ENCODE measurements at places on chromosomes 11 and 22.

DNA sequence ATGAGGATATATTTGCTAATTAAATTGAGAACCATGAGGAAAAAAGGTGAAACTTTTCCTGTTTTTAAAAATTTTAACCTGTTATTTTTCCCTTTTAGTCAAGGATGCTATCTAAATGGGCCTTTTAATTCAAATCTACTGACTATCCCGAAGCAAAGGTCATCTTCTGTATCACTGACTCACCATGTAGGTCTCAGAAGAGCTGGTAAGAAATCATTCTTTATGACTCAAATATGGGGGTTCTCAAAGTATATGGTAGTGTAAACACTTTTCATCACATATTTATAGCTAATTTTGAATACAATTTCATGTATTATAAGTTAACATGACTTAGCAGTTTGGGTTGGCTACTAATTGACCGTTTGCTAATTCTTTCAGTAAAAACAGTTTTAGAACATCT, 88.2 kb downstream of the CYP2R1 start:
- DNase-seq: no peak

DNA sequence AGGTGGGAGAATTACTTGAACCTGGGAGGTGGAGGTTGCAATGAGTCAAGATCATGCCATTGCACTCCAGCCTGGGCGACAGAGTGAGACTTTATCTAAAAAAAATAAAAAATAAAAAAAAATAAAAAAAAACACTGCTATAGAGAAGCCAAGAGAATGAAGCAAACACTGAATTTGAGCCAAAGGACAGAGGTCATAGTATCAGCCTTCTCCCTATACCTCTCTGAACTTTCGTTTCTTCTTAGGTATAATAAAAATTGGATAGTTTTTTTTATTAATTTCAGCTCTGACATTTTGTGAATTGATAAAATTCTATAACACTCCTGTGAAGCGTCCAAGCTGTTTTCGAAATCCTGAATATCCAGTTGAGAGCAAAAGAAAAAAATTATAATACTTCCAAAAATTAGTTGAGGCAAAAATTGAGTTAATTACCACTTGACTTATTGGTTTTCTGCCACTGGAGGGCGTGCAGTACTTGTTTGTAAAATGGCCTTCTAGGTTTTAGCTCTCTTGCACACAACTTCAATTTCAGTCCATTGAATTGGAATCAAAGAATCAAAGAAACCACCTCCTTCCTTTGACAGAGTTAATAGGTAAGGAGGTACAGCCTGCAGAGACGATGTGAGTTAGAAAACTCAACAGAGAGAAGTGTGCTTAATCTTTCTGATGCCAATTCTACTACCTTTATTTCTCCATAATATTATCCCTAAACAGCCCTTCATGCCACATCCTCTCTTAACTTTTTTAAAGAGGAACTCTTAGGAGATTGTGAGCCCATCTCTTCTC, 143.2 kb downstream of the BBOX1 start:
- DNase-seq: peak; percentile 32

GRCh38 chr11:125140233-125140632, 24.3 kb upstream of the PKNOX2 start:
- no peak for DNase-seq

- no peak for DNase-seq
Measured at GRCh38 chr22:44220727-44221680, 40.3 kb downstream of the PARVG start.

DNA sequence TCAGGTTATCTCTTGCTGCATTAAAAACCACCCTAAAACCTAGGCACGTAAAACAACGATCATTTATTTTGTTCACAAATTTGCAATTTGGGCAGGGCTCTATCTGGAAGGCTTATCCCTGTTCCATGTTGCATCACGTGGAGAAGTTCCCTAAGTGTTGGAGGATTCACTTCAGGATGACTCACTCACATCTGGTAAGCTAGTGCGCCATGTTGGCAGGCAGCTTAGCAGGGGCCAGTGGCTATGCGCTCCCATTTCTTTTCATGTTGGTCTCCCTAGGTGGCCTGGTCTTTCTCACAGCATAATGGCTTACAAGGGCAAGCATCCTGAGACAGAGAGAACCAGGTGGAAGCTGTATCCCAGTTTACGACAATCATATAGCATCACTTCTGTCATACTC, 226.8 kb downstream of the BLID start:
- no peak for DNase-seq

DNA sequence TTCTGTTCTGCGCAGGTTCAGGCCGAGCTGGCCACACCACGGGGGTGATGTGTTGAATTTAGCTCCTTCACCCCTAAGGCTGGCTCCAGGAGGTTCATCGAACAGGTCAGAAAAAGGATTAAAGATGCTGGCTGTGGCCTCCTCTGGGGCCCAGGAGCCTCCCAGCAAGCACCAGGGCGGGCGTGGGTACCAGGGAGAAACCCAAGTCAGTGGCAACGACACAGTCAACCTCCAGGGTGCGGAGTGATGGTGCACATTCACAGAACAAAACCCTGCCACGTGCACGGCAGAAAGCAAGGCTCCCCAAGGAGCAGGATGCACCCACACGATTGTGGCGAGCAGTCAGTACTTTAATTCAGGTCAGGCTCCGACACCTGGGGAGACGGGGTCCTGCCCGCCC, 10.8 kb downstream of the C11orf24 start:
- no peak for DNase-seq

- DNase-seq: peak; percentile 27
Measured at GRCh38 chr11:96272529-96273222, 70.3 kb downstream of the MAML2 start.

- peak; percentile 84 for DNase-seq
Measured at GRCh38 chr11:2933375-2934020, 4.3 kb upstream of the PHLDA2 start.

- no peak for DNase-seq
Measured at GRCh38 chr22:27766679-27767078, 34.9 kb downstream of the MN1 start.

- no peak for DNase-seq
Measured at GRCh38 chr22:23498811-23499798, 81.0 kb downstream of the IGLL1 start.

GRCh38 chr11:8106679-8107078, 25.7 kb downstream of the TUB start:
- DNase-seq: no peak

- no peak for DNase-seq
Measured at GRCh38 chr11:64609436-64610047, 18.5 kb downstream of the SLC22A12 start.

DNA sequence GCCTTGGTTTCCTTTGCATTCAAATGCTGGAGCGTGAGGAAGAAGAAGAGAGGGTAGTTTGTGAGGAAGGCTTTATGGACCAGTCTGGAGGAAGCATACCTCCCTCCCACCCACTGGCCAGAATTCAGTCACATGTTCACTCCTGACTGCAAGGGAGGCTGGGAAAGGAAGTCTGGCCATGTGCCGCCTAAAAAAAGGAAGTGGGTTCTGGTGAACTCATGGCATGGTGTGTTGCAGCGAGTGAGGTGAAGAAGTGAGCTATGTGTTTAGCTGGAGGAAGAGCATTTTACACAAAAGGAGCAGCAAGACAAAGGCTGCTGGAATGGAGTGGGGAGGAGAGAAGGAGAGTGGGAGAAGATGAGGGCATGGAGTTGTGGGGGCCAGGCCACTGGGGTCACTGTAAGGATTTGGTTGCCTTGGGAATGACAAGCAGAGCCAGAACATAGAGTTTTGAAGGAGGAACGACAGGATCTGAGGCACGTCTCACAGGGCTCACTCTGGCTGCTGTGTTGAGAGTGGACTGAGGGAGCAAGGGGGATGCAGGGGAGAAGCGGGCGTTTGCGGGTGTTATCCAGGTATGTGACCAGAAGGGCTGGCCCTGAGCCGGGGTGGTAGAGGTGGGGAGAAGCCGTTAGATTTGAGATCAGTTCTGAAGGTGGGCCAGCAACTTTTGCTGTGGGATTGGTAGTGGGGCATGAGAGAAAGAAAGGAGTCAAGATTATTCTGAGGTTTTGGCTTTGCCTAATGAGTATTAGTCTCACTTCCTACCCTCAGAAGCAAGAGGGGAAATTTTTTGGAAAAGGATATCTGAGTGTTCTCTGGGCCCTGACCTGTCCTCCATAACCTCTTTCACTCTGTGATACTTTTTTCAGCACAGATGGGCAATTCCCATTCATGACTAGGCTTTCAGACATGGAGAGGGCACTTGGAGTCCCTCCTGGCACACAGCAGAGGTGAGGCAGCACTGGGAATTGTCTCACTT, 26.4 kb downstream of the BMAL1 start:
- no peak for DNase-seq

DNA sequence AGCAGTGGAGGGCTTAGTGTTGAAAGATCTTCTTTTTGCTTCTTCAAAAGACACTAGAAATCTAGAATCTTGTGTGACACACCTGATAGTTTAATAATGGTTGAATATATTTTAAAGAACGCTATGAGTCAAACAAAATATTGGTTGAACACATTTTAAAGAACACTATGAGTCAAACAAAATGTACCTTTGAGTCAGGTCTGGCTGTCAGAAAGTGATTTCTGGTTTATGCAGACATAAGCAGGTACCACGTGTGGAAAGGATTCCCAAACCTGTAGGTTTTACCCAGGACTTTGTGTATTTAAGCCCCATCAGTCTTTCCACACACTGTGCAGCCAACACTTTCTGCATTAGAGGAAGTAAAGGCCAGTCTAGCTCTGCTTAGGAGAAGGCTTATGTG, 366.7 kb upstream of the TENM4 start:
- DNase-seq: no peak
